ENCODE measurements at places on chromosomes 4 and X. TPM values are rescaled to one million over a fixed set of nuclear protein-coding genes. Genes with fewer than 3 reads are reported as not detected.

BEX2 gene
- 9.8 TPM for polyA plus RNA-seq

DNA sequence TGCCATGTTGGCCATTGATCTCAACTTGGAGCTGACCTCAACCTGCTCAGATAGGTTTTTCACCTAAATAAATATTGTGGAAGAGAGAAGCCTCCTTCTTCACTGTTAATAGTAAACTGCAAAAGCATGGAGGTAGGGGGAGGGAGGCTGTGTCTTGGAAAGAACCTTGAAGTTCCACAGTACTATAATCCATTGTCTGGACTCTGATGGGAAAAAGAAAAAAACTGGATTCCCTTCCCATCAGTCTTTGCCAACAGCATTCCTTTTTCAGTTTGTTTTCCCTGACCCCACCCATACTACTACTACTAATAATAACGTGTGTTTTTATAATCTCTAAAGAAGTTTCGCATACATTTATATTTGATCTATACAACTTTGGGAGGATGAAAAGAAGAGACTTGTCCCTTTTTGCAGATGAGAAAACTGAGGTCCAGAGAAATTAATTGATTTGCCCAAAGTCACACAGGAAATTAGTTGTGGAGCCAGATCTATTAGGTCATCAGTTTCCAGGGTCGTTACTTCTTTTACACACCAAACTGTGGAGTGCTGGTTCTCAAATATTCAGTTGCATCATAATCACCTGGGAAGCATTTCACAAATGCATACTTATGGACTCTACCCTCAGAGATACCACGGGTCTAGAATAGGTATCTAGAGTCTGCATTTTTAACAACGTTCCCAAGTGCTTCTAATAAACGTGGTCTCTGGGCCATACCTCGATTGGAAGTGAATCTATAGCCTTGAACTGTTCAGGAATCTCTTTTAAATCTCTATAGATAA, 59.1 kb downstream of the LUZP4 start:
- DNase-seq: no peak

AASDH gene
- polyA plus RNA-seq: 6.1 TPM

- no peak for DNase-seq
These were observed 298.7 kb upstream of the ATOH1 start for GRCh38 chr4:93529692-93530372.

Data from urinary bladder (tissue), 4 donors.